ENCODE measurements at places on chromosomes 12 and 14. TPM values are rescaled to one million over a fixed set of nuclear protein-coding genes. Genes with fewer than 3 reads are reported as not detected.

Gene GRIN2B
- total RNA-seq = under 0.01 TPM

Gene CLEC1B
- not detected for total RNA-seq

Gene FSCB
- not detected for total RNA-seq

Gene EEF1AKMT3
- 10.8 TPM for total RNA-seq

- ATAC-seq = no peak
Measured at GRCh38 chr12:48156652-48157017, 680 bp downstream of the ASB8 start.

- no peak for ATAC-seq
Measured at GRCh38 chr12:133010657-133011297, 24.6 kb downstream of the ZNF26 start.

DNA sequence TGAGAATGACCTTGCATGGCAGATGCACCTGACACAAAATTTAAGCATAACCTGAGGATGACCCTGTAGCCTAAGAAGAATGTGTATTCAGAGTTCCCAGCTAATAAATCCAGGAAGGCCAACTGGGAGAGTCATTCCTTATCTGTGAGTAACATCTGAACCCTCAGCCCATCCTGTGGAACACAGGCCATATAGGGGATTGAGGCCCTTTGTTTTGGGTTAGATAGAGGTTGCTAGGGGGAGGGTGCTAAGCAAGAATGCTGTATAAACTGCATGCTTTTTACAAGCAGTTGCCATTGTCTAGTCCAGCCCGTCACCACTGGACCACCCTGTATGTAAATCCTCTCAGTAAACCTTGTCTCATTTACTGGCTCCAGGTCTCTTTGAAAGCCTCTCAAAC lies 77.0 kb downstream of the BICD1 start:
- ATAC-seq = no peak

Measured in gastroesophageal sphincter (tissue), 4 donors.